Glomerular endothelial cell (primary cell): ENCODE measurements at places on chromosomes 5 and 9.

DNA sequence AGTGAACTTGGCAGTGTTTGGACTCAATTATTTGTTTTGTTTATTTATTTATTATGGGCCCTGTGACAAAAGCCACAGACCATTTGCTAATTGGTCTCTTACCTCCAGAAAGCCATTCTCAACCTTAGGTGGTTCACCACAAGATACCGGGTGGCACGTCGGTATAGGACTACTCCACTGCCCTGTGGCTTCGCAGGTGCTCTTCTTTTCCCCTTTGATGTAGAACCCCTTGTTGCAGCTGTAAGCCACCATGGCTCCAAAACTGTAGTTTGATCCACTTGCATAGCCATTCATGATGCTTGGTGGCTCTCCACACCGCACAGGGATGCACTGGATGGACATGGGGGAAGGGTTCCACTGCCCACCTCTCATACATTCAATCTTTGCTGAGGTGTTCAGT is 73.3 kb upstream of the TXNDC8 start:
- no peak for DNase-seq

DNA sequence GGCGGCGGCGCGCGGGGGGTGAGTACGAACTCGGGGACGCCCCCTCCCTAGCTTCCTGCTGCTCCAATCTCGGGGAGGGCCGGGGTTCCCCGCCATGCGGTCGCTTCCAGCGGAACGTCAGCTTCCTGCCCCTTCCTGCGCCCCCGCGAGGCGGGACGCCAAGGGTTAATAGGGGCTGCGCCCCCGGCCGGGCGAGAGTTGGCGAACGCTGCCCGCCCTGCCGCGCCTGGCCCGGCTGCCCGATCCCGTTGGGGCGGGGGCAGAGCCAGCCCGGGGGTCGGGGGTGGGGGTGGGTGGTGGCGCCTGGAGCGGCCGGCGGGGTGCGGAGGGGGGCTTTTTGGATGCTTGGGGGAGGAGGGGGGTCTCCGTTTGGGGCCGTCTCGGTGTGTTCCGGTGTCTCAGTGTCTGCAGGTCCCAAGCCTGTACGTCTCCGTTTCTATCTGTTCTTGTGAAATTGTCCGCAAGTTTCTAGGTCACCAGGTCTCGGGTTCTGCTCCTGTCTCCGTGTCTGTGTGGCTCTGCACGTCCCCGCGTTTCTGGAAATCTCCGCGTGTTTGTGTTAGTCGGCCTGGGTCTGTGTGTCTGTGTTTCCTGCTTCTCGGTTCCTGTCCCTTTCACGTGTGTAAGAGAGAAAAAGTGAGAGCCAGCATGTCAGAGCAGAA is 789 bp downstream of the COL27A1 start:
- DNase-seq, result no peak

DNA sequence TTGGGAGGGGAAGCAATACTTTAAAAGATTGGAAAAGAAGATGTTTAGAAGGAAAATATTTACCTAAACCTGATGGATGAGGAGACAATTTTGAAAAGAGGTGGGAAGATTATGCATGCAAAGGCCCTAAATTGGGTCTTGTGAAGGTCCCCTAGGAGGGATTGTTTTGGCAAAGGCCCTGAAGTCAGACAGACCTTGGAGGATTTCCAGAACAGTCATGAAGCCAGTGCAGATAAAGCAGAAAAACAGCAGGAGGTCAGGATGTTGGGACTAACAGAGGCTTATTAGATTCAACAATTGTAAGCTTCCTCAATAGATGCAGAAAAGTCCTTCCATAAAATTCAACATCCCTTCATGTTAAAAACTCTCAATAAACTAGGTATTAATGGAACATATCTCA is 361.0 kb upstream of the CDH6 start:
- no peak for DNase-seq

DNA sequence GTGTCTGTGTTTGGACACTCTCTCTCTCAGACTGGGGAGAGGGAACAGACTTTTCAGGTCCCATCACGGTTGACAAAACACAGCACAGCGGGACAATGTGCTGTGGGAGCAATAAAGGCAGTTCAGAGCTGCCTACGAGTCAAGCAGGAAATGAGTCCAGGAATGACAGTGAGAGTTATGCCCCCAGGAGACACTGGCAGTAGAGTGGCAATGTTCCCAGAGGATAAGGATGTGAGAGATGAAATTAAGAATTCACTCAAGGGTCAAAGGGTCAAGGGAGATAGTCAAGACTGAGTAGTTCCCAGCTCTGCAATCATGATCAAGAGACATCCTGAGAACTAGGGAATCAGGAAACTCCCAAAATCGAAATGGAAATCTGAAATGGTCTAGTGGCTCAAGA is 156.1 kb downstream of the LURAP1L start:
- no peak for DNase-seq

DNA sequence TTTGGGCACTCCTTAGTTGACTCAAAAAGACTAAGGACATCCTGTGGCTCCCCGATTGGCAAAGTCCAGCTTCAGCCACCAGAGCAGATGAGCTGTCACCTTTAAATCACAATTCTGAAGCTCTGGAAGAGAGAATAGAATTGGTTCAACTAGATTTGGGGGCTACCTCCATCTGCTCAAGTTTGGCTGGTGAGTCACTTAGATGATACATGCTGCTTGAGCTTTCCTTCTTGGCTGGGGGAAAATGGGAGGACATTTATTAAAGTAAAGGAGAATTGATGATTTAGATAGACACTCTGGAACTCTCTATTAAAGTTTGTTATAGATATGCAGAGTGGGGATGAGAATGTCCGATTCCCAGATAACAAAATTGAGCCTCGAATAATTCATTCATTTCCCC is 30.0 kb upstream of the GRIA1 start:
- DNase-seq, result no peak

DNA sequence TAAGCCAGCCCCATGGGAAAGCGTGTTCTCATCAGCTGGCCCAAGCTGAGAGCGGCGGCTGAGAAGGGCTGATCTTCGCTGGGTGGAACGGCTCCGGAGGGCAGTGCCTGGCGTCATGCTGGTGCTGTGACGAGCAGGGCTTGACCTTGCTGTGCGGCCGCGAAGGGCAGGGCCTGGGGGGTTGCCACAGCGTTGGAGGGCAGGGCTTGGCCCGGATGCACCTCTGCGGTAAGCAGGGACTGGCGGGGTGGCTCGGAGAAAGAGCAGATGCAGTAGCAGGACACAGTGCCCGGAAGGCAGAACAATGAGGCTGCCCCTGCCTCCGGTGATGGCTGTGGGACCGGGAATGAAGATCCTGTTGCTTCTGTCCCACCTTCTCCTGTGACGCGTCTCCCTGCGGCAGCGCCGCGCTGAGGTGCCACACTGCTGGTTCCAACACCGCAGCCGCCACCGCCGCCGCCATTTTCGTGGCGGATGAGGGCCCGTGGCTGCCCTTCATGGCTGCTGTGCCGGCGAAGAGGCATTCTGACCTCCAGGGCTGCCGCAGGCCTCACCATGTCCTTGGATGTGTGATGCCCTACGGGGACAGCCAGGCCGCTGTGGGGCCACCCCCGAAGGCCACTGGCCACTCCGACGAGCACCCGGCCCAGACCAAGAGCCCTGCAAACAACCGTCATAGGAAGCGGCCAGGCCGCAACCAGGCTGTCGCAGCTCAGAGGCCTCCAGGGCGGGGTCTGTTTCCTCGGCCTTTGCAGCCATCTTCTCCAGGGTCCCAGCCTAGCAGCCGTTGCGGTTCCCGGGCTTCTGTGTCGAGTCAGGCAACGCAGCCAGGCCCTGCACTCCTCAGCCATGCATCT is 890.5 kb upstream of the CTNND2 start:
- no peak for DNase-seq

DNA sequence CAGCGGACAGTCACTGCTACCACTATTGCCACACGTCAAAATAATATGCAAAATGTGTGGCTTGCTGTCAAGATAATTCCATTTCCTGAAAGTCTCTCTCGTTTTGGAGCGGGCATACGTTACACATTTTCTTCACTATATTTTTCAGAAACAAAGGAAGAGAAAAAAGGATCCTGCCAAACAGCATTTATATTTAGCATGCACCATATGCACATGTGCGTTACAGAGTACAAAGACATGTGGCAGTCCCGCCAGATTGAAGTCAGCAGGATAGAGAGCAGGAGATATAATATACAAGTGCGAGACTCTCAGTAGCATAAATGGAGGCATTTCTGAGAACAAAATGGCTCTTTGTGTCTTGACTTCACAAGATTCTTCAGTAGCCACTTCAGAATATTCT is 221.6 kb upstream of the KIF2A start:
- DNase-seq, result no peak

- no peak for DNase-seq
Measured at GRCh38 chr5:16589658-16590057, 27.1 kb downstream of the RETREG1 start.

GRCh38 chr5:135190416-135191083 is 156.5 kb upstream of the PITX1 start:
- no peak for DNase-seq

DNA sequence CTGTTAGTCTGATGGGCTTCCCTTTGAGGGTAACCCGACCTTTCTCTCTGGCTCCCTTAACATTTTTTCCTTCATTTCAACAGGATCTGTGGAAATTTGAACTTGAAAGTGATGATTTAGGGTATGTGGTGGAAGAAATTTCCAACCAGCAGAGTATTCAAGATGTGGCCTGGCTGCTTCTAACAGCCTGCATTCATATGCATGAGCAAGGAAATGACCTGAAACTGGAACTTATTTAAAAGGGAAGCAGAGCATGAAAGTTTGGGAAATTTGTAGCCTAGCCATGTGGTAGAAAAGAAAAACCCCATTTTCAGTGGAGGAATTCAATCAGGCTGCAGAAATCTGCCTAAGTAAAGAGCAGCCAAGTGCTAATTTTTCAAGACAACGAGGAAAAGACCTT is 41.7 kb downstream of the UNC13B start:
- no peak for DNase-seq

GRCh38 chr5:159163027-159163700 is 46.2 kb downstream of the RNF145 start:
- no peak for DNase-seq

DNA sequence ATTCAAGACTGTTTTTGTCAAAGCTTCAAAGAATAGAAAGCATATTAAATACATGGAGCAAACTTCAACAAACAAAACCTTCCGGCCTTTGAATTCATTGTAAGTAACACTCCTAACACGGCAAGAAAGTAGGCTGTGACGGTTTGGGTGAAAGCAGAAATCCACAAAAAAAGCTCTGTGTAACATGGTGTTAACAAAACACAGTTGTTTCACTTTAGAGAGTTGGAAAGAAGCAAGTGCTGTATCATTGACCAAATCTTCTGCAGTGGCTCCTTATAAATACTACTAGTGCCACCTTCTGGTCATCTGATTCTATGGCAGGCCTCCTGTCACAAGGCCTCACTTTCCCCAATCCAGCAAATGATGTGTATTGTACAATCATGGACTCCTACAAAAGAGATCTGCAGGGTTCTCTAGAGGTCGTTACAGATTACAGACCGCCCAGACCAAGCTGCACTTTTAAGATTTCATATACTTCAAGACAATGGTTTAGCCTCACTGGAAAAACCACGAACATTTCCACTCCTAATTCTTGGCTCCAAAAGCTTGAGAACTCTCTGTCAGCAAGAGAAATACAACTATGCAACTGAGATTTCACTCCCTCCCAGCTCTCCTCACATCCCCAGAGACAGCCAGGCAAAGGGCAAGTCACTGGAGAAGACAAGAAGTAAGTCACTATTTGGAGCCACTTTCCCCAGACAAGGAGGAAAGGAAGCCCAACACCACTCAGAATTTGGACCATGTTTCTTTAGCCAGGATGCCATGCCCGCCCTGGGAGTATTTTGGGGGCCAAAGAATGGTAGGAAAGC is 196.2 kb downstream of the DTWD2 start:
- DNase-seq, result peak; percentile 16

- DNase-seq, result no peak
Measured at GRCh38 chr9:129750013-129750638, 2.7 kb downstream of the PTGES start.

DNA sequence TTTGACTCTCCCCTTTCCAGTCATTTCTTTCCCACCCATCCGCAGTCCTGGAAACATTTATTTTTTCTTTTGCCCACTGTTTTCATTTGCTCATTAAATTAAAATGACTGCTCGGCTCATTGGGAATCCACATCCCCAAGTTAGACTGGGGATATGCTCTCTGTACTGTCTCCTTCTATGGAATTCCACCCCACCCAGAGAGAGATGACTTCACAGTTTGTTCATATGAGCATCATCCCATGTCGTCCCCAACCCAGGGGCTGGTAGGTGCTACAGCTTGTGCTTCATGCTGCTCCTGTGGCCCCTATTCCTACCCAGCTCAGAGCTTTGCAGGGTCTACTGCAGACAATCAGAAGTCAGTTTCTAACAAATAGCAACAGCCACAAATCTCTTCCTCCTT is 16.5 kb upstream of the RARS1 start:
- no peak for DNase-seq

DNA sequence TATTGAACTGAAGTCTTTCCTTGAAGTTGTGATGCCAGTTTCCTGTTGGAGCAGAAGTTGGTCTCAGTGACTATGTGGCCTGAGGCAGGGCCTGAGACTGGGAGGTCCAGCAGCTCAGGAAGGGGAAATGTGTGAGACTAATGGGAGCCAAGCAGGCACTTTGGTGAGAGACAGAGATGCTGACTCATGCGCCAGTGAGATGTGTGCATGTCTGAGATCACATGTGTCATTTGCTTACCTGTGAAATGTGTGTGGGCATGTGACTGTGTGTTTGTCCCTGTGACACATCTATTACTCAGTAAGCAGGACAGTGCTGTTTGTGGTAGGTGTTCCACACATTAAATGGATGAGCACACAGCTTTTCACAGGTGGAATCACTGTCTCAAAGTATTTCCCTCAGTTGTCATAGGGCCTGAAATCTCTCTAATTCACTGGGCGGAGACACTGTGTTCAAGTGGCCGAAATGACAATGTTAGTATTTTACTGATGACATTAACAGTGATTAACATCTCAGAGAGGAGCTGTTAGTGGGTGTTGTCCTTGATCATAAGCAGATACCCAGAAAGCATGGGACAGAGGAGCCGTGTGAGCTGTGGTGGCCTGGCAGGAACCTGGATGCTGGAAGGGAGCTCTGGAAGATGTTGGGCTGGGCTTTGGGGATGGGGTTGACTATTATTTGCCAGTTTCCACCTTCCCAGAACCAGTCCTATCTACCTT is 7.4 kb downstream of the NPR2 start:
- DNase-seq, result no peak
